ENCODE measurements at places on chromosomes 5 and 9.

DNA sequence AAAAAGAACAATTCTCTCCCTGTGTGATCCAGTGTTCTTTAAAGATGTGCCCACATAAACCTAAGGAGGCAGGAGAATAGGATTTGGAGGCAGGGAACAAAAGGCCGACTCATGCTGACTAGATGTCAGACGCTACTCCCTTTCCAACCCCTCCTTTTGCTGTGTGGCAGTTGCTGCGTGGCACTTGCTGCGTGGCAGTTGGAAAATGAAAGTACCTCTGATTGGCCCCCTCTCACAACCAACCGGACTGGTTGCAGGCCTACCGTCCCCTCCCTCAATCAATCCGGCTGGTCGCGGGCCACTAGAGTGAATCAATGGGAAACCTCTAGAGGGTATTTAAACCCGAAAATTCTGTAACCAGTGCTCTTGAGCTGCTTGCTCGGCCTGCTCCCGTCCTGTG, 551.0 kb downstream of the KIF4B start:
- no peak for DNase-seq

DNA sequence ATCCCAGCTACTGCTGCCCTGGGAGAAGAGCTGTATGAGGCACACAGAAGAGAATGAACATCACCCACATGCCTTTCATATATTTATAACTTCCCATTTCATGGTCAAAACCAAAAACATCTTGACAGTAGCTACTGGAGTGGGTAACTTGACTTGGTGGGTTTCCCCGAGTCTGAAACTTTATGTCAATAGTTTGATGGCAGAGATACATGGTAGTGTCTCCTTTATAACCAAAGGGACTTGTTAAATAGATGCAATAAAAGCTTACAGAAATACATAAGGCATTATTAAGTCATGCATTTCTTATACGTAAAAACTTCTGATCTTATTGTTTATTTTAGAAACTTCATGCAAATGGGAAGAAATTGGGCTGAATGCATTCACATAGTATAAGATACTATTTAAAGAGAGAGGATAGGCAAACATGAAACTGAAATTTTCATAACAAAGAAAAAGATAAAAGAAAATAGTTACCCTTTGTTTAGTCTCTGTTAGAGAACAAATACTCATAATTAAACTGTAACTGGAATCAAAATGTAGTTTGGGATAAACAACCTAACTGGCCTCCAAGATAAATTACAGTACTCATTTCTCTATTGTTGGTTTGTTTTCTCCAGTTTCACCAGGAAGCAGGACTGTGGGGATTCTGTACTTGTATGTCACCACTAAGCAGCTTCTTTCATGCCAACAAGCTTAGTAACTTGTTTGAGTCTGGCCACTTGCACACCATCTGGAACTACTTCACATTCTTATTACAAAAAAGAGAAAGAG, 459.3 kb upstream of the MEF2C start:
- DNase-seq, result peak; percentile 34

DNA sequence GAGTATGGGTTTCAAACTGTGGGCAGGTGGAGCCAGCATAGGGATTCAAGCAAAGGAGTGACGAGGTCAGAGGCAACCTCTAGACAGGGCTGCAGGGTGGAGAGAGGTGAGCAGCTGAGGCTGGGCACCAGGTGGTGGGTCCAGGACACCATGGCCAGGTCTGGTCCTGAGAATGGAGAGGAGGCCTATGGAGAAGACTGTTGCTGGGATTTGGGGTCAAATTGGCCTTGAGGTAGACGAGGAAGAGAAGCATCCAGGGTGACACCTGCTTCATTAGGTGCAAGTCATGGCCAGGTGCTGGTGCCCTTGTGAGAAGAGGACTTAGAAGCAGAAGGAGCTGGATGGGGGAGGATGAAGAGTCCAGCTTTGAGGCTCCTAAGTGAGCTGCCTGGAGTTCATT, 99.6 kb downstream of the NSG2 start:
- no peak for DNase-seq

- DNase-seq, result no peak
These were observed 65.1 kb downstream of the WWC1 start for GRCh38 chr5:168356592-168356991.

DNA sequence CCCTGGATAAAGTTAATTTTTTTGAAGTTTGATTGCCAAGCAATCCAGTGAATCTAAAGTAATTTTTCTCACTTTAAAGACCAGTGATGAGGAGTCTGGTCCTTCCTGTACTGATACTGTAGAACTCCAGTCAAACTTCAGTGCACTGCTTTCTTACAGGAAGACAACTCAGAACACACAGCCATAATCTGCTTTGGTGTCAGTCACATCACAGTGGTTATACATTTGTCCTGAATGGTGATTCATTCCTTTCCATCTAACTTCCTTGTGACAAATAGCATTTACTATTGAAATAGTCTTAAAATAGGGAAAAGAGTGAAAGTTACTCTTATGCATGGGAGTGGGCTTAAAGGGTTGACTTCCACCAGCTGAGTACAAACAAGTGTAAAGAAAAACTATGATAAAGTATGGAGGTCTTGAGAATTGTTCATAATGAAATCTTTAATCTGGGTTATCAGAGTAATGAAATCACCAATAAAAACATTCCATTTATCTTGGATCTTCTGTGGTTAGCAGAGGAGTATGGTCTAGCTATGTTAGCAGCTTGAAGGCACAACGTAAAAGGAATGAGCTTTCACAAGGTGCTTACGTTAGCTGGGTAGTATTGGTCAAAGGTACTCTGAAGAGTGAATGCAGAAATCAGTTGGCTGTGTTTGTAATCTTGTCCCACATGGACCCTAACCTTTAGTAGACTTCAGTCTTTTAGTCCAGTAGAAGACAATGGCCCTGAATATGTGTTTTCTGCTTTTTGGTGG, 41.5 kb downstream of the DCP2 start:
- DNase-seq, result peak; percentile 29

DNA sequence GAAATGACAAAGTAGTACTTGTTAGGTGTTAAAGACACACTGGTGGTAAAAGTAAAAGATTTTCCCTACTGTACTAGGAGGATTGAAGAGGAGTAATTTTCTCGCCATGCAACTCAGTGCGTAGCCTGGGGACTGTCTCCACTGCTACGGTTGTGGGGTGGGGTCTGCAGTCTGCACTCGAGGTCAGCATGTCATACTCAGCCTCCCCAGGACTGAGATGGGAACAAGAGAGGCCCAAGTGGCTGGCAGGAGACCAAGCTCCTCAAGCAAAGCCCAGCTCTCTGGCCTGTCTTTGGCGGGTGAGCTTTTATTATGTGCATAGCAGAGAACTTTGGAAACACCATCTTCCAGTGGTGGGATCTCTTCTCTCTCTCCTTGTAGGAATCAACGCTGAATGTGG, 10.4 kb downstream of the NHP2 start:
- no peak for DNase-seq

DNA sequence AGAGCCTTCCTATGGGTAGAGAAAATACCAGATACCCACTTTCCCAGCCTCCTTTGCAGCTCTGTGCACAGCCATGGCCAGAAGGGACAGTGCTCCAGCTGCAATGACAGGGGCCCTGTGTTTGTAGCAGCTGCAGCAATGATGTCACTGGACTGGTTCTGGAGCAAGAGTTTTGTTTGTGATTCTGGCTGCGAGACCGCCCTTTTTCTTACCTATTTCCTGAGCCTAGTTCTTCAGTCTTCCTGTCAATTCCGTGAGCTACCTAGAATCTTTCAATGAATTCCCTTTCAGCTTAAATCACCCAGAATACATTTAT, 10.0 kb upstream of the BOD1 start:
- DNase-seq, result no peak

GRCh38 chr9:123864251-123864650, 65.7 kb downstream of the DENND1A start:
- no peak for DNase-seq

GRCh38 chr5:142375944-142376411, 51.2 kb upstream of the SPRY4 start:
- DNase-seq, result no peak

- DNase-seq, result peak; percentile 98
These were observed 138.8 kb upstream of the COL5A1 start for GRCh38 chr9:134502809-134503211.

DNA sequence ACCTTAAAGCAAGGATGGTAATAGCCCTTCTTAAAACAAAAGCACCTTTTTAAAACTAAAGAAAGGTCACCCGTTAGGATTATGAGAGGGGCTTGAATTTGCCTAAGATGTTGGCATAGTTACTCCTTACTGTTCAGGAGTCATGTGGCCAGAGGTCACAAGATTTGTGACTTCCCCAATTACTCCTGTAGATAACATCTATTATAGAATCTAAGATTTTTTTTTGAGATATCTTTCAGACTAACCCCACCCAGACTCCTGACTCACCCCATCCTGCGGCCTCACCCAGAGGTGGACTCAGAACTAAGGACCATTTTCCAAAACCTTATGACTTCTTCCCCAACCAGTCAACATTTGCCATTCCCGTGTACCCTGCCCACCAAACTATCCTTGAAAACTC, 2.4 kb downstream of the CD180 start:
- DNase-seq, result no peak

- DNase-seq, result peak; percentile 62
These were observed 38.9 kb downstream of the CDH6 start for GRCh38 chr5:31232273-31232888.

GRCh38 chr9:126860757-126861466, 473 bp downstream of the ZBTB34 start:
- DNase-seq, result peak; percentile 33

- DNase-seq, result no peak
These were observed 126.1 kb downstream of the GAS1 start for GRCh38 chr9:86821006-86821845.

- DNase-seq, result peak; percentile 61
These were observed 185.8 kb downstream of the CD180 start for GRCh38 chr5:67010684-67011409.

- peak; percentile 76 for DNase-seq
These were observed at the start of gene SLC35D2 for GRCh38 chr9:96383165-96383942. TSS of gene SLC35D2 (minus strand) at chr9:96383711. CDS start at chr9:96383634, 77 bp downstream.

DNA sequence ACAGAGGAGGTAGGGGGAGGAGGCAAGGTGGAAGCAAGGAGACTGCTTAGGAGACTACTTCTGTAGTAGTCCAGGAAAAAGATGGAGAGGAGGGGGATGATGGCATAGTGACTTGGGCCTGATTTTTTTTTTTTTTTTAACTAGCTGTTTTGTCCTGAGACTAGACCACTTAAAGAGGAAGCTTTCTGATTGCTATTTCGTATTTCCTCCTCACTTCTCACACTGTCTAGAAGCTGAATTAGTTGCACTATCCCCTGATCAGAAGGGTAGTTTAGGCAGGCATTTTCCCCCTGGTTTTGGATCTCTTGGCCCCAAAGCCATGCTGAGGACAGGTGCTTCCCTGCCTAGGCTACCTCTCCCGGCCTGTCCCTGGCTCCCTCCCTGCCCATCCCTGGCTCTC, 14.9 kb downstream of the LARP1 start:
- no peak for DNase-seq

DNA sequence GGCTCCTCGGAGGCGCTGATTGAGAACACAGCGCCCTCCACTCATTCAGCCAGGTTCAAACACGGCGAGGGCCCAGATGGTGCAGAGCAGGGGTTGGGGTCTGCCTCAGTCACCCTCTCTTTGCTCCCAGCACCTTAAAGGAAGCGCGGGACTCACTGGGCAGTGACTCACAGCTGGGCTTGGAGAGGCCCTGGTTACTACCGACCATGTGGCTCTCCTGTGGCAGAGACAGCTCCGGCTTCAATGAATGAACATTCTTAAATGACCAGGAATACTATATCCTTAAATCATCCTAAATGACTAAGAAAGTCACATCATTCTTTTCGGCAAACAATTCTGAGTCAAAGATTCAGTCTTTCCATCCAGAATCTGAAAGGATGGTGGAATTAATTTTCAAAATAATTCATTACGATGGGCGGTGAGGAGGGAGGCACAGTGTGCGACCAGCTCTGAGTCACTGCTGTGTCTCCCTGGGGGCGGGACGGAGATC, 1.6 kb upstream of the INPP5E start:
- peak; percentile 46 for DNase-seq

DNA sequence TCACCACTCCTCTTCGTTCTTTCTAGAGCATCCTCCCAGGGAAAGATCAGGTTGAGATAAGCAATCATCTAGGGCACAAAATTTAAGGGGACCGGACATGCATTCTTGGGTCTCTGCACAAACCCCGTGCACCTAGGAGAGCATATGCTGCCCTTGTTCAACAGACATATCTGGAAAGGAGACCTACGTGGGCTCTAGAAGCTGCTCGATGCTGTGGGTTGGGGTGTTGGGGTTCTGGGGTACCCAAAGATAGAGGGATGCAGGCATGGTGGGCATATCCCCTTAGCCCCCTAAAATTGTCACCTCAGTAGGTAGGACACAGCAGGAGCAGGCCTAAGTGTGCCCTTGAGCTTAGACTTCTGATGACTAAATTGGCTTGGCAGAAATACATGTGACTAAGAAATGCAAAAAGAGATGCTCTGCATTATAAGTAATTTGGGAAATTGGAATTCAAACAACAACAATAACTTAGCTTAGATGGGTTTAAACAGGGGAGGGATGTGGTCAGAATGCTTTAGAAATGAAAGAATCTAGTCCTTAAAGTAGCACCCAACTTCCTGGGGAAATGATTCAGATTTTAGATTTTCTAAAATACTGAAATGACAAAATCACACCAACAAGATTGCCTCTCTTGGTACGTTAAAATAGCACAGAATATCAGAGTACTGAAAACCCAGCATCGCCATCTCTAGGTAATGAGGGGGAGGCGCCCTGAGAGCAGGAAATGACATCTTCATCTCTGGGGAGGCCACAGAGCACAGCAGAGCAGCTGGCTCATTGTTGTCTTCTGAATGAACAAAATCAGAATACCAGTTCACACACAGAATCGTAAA, 172.3 kb downstream of the GNA14 start:
- DNase-seq, result peak; percentile 71

DNA sequence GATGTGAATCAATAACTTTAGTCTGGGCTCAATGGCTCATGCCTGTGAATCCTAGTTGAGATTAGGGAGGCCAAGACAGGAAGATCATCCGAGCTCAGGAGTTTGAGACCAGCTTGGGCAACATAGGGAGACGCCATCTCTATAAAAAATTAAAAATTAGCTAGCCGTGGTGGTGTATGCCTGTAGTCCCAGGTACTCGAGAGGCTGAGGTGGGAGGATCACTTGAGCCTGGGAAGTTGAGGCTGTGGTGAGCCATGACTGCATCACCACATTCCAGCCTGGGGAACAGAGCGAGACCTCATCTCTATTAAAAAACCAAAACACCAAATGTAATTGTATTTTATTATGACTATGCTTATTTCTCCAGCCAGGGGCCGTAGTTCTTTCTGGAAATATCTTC, 69.6 kb upstream of the NR5A1 start:
- DNase-seq, result no peak

- peak; percentile 72 for DNase-seq
These were observed 16.8 kb downstream of the NIPAL4 start for GRCh38 chr5:157476702-157477408.

DNA sequence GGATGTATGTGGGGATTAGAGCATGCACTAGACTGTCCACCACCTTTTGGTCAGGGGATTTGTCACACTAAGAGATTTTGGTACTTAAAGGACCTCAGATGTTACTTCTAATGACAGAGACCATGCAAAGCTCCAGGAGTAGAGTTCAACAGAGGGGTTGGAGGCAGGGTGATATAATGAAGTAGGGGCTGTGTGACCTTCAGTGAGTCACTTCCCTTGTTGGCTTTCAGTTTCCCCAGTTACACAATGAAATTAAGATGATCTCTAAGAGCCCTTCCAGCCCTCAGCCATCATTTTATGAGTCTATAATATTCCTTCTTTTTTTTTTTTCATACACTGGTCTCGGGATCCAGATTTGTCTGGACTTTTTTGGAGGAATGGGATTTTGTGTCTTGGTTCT, 26.8 kb downstream of the GLRA1 start:
- peak; percentile 36 for DNase-seq
